ENCODE measurements at places on chromosomes 3 and 15. TPM values are rescaled to one million over a fixed set of nuclear protein-coding genes. Genes with fewer than 3 reads are reported as not detected.

DNA sequence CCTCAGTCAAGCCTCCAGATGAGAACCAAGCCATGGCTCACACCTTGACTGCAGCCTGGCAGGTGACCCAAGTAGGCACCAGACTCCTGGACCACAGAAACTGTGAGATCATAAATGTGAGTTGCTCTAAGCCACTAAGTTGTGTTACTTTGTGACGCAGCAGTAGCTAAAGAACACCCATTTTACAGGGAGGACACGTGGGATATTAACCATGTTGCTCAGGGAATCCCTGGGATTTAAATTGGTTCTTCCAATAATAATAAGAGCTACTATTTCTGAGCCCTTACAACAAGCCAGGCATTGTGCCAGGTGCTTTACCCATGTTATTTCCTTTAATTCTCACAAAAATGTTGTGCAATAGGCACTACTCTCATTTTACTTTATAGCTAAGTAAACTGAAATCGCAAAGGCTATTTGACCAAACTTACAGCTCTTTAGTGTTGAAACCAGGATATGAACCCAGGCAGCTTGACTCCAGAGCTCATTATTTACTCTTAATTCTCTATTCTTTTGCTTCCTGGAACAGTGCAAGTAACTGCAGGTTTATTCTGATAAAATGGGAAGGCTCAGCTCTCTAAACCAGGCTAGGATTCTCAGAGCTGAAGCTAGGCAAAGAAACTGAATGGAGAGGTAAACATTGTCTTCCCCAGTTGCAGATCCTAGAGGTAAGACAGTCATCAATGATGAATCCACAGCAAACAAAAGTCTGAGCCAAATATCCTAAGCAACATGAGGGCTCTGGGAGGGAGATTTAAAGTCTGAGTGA is 294.4 kb downstream of the KBTBD8 start:
- DNase-seq = peak; percentile 9

DNA sequence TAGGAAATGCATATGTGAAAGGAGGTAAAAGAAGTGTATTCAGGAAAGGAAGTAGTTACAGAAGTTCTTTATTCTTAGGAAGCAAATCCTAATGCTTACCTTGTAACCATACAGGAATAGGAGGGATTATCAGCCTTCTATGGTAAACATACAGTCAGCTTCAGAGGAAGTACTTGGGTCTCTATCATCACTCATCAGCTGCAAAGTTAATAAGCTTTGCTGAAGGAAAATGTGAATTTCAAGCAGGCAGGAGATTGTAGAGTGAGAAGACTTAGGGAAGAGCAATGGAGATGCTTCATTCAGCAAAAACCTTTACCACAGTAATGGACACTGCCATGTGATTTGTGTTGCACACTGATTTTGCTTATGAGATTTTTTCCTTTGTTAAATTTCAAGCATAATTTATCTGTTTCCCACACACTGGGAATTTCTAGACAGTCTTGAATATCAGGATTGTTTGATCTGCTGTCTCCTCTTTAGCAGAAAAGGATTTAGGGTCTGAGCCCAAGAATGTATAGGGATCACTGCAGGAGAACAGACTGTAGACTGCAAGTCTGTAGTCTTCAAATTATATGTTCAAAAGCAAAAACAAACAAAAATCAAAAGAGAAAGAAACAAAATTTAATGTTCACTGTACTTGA is 150.8 kb downstream of the ZNF609 start:
- no peak for DNase-seq

The SI gene
- total RNA-seq = not detected

DNA sequence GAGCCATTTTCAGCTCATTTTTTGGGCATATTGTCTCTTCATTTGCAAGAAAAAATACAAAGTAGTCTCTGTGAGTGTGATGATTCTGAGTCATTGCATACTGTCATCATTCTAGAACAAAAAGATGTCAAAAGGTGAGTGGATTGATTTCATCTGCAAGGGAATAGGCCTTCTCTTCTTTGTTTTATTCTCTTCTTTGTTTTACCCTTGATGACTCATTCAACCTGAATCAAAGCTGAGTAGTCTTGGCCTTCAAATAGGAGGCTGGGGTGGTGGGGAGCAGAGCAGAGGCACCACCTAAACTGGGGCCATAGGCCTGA is 25.4 kb downstream of the CYP19A1 start:
- peak; percentile 17 for DNase-seq

- no peak for DNase-seq
Measured at GRCh38 chr15:67165254-67166253, 88.9 kb downstream of the AAGAB start.

- no peak for DNase-seq
Measured at GRCh38 chr3:38112378-38112761, 24.6 kb downstream of the ACAA1 start.

The SFMBT1 gene
- 5.3 TPM for total RNA-seq

DNA sequence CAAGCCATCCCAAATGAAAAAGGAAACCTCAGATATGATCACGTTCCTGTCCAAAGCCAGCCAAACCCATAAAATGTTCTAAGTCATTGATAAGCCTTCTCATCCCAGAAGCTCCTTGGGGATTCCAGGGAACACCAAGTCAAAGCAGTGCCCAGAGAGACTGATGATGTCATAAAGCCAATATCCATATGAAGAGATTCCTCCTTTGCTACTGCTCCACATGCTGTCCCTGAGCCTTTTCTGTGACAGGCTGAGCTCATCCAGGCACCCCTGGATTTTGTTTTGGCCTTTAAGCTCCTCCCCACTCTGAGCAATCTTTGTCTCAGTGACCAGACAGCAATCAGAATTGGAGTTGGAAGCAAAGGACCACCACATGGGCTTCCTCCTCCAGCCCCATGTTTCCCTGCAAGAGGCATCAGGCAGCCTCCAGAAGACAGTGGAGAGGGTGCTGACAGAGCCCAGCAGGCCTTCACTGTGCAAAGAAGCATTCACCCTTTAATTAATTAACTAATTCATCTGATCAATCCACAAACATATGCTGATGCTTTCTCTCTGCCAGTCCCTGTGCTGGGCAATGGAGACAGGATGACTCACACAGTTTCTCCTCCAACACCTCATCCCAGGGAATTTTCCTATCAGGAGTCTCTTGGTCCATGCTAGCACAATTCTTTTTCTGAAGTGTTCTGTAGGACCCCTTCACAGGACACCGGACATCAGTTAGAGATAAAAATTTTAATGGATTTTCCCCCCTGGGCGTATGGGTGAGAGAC is 25.0 kb downstream of the MEX3B start:
- DNase-seq = peak; percentile 23

- DNase-seq = peak; percentile 77
Measured at GRCh38 chr15:62752657-62753517, 289.7 kb upstream of the TPM1 start.

- peak; percentile 20 for DNase-seq
Measured at GRCh38 chr3:169604568-169604967, 58.9 kb downstream of the MECOM start.

The HRG gene
- not detected for total RNA-seq

The GP9 gene
- total RNA-seq = not detected

DNA sequence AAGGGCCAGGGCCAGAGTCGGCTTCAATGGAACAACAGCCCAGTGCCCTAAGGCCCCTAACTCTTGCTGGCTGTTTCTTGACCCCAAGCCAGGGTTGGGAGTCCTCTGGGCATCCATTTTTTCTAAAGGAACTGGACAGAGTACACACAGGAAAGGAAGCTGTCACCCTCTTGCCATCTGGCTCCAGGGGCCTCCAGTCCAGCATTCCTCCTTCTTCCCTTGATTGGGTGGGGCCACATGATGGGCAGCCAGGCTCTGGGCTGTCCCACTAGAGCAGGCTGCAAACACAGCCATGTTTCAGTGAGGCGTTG is 1.6 kb upstream of the GRAMD2A start:
- DNase-seq = no peak

The IGF2BP2 gene
- 104 TPM for total RNA-seq

The GPR156 gene
- total RNA-seq = 1.5 TPM

- no peak for DNase-seq
Measured at GRCh38 chr15:49273734-49274318, 103.8 kb downstream of the GALK2 start.

- DNase-seq = peak; percentile 36
Measured at GRCh38 chr15:58066042-58066867, 744 bp upstream of the ALDH1A2 start.

- no peak for DNase-seq
Measured at GRCh38 chr3:105759442-105760078, 109.3 kb downstream of the CBLB start.

The COL7A1 gene
- 14.2 TPM for total RNA-seq

DNA sequence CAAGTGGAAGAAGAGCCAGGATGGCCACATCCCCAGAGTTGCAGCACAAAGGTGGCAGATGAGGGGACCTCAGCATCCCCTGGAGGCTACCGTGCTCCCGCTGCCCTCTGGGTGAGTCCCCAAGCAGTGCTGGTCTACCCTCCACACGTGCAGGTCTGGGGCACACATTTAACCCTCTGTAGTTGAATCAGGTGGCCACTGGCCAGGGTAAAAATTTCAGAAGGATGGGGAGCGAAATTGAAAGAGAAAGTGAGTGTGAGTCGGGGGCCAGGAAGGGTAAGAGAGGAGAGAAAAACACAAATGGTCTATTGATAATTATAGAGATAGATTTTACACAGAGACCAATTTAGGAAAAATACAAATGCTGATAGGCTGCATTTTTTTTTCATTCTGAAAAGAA is 139.5 kb upstream of the EIF1B start:
- DNase-seq = no peak

DNA sequence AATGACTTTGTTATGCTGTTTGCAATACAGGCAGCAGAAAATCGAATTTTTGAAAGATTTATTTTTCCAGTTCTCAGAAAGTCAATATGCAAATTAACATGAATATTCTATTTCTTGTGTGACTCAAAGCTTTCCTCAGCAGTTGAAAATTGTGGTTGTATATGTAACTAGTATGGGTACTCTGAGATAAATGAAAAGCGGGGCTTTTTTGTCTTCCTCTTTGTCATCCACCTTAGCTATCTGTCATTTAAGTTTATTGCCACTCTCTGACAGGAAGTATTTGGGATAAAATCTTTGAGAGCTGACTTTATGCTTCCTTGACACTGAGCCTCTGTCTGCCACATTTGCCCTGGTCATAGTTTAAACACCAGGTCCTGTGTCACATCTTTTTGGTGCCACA is 91.5 kb downstream of the ATG7 start:
- no peak for DNase-seq

- DNase-seq = no peak
Measured at GRCh38 chr3:18968120-18968519, 180.2 kb upstream of the KCNH8 start.

The GOLGA8N gene
- 2.8 TPM for total RNA-seq

The GALNT15 gene
- 2.1 TPM for total RNA-seq

GRCh38 chr3:71421820-71422566 is 161.5 kb downstream of the FOXP1 start:
- DNase-seq = no peak

GRCh38 chr3:131338948-131339640 is 42.5 kb upstream of the NUDT16 start:
- peak; percentile 26 for DNase-seq

DNA sequence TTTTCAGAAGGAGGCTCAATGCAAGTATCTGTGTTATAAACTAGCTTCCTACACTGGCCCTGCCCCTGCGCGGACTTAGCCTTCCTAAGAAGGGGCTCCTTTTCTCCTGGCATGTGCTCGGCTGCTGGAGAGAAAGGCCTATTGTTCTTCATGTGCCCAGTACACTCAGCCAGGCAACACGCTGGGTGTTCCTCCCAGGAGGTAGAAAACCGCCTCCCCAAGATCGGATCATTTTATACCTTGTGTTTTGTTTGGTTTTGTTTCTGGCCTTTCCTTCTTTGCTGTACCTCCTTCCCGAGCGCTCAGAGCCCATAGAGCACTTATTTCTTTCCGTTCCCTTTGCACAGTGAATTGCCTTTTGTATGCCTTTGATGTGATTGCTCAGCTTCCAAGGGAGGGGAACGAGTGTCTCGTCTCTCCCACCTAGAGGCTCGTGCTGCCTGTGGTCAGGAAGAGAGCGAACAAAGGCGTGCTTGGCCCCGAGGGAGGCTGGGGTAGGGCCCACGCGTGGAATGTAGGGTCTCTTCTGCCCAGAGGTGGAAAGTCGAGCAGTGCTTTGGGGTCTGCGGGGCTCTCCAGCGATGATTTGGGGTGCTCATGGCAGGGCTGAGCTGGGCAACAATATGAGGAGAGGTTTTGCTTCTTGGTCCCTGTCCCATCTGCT is 30.0 kb downstream of the CCNL1 start:
- peak; percentile 64 for DNase-seq

GRCh38 chr3:40782111-40782721 is 257.5 kb downstream of the ZNF621 start:
- peak; percentile 45 for DNase-seq

The LXN gene
- total RNA-seq = not detected

DNA sequence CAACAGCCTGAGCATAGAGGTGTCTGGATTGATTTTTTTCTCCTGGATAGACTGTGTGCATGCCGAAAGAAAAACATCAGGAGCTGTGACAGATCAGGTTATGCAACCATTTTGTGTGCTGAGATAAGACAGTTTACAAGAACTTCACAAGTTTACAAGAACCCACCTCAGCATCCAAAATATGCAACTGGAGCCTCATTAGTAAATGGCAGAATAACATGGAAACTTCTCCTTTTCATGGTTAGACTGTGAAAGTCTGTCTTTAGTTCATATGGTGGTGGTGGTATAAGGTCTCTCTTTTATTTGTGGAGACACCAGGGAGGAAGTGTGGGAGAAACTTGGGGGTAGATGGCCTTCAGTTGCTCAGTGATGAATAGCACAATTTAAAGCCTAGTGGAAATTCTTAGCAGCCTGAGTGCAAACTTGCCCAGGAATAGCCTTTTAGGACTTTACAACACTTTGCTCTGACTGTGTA is 3.7 kb upstream of the ZNF609 start:
- DNase-seq = no peak

GRCh38 chr3:45773714-45774449 is 22.5 kb downstream of the SLC6A20 start:
- DNase-seq = no peak

DNA sequence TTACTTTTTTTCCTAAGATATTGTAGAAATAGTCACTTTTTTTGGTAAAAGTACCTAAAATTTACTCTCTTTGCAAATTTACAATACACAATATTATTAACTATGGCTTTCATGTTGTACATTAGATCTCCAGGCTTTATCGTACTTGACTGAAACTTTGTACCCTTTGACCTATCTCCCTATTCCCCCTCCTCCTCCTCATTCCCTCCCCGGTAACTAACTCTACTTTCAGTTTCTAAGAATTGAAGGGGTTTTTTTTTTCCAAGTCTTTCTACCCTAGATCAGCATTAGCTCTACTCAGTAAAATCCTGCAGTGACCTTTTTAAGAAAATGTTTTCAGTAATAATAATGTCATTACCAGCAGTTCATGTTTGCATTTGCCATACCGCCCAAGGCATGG is 10.1 kb downstream of the HACL1 start:
- DNase-seq = no peak

GRCh38 chr3:194472290-194472920 is 14.4 kb downstream of the ATP13A3 start:
- DNase-seq = peak; percentile 71

DNA sequence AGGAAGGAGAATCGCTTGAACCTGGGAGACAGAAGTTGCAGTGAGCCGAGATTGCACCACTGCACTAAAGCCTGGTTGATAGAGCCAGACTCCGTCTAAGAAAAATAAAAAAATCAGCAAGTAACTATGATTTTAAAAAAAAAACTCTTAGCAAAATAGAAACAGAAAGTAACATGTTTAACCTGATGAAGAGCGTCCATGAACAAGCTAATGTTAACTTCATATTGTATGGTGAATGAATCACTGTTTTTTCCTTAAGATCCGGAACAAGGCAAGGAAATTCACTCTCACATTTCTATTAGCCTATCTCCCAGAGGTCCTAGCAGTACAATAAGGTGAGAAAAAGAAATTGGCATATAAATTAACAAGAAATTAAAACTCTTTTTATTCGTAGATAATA is 69.0 kb downstream of the RFX7 start:
- no peak for DNase-seq

The ZNF619 gene
- 3.5 TPM for total RNA-seq

- no peak for DNase-seq
Measured at GRCh38 chr3:152281133-152281713, 12.5 kb downstream of the MBNL1 start.
